ENCODE measurements at places on chromosomes 1 and 21.

DNA sequence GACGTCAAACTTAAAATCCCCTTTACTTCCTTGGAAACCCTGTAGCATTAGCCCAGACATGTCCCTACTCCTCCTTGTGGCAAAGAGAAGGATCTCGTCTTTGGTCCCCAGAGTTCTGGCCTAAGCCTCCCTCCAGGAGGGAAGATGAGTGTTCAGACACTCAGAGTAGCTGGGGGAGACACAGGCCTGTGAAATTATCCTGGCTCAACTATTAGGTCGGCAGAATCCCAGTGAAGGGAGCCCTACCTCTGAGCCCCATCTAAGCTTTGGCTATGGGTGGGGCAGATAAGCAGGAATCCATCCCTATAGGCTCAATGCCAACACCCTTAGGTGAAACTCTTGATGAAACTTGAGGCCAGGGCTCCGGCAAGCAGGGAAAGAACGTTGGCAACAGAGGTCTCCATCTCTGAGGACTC, 1.7 kb upstream of the SFN start:
- ATAC-seq: no peak

DNA sequence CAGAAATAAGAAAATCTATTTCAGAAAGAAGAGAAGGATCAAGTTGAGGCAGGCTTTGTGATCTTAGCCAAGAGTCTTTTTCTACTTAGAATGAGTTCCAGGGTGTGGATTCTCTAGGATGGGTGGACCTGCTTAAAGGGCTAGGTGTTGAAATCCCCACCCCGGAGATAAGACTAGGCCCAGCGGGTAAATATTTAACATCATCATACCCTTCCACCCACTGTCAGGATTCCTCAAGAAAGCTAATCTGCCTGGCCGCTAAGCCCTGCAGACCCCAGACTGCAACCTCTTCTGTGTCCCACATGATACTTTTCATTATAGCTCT, 5.8 kb downstream of the IGSF9 start:
- ATAC-seq: no peak

- ATAC-seq: no peak
Measured at GRCh38 chr21:31914472-31914871, 41.7 kb downstream of the HUNK start.

GRCh38 chr1:21910558-21911204, 26.4 kb downstream of the HSPG2 start:
- ATAC-seq: no peak

- ATAC-seq: peak; percentile 71
Measured at GRCh38 chr1:59570524-59570923, 244.2 kb upstream of the HOOK1 start.

DNA sequence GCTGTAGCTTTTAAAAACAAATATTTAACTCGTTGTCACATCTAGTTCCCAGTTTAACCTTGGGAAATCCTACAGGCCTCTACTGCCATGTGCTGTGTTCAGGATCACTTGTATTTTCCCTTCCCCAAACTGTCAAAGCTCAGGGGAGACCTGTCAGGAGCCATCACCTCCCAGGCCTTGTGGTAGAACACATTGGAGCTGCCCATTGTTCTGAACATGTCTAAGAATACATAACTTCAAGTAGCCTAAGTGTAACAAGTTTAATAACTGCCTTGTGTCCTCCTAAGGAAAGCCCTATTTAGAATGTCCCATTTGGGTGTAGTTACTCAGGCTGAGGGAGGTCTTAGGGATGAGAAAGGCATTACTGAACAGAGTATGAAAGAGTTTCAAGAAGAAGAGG, 28.6 kb upstream of the PIGC start:
- ATAC-seq: no peak

- ATAC-seq: no peak
Measured at GRCh38 chr1:155322571-155322952, 1.9 kb downstream of the RUSC1 start.

DNA sequence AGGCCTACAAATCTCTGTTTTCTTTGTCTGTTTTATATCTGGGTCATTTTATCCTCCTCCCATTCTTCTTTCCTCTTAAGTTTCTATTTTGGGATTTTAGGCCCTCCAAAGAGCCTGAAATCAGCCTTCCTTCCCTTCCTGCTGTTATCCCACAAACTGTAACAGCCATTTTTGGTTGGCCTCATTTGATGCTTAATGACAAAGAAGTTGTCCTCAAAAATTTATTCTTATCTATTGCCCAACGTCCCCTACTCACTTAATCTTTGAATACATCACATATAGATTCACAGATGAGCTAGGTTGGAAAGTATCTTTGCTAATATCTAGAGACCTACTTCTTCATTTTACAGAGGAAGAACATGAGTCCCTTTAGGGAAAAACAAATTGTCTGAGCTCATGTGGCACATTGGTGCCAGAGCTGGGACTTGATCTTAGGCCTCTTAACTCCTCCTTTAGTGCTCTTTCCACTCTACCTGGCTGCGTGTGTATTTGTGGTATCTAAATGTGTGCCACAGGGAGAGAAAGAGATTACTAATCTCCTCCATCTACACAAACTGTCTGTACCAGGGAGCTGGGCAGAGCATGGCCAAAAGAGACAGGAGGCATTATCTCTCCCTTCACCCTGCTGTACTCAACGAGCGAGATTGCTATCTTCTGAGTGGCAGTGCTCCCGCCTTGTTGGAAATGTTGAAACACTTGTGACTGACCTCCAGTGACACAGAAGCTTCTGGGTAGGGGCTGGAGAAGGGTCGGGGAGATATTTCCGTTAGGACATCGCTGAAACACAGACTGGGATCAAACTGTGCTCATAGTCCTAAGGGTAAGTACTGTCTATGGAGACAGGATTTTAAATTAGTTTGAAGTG, 30.1 kb downstream of the RHEX start:
- no peak for ATAC-seq

DNA sequence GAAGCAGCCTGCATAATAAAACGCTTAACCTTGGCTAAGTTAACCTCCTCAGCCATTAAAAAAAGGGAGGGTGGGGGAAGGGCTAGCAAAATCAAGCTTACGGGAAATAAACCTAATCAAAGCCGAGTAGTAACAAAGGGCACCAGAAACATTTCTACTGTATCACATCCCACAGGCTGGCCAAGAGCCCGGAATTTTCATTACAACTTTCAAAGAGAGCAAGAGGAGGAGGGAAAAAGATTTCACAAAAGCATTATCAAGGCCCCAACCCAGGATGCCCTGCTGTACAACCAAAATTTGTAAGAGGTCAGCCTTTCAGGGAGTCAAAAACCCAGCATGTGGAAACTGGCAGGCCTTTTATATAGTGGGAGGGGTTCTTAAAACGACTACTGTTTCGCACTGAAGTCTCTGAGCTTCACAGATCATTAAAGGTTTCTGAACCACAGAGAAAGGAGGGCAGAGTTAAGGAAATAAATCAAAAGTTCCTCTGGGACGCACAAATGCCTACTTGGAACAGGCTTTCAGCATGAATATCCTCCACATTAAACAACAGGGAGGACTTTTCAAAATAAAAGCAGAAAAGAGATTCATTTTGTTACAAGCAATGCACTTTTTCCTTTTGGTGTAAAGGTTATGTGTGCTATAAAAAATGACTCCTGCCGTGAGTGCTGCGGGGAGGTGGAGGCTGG, 90.4 kb downstream of the SLC45A1 start:
- peak; percentile 33 for ATAC-seq

GRCh38 chr1:160768295-160768657, 27.7 kb upstream of the LY9 start:
- ATAC-seq: peak; percentile 77

DNA sequence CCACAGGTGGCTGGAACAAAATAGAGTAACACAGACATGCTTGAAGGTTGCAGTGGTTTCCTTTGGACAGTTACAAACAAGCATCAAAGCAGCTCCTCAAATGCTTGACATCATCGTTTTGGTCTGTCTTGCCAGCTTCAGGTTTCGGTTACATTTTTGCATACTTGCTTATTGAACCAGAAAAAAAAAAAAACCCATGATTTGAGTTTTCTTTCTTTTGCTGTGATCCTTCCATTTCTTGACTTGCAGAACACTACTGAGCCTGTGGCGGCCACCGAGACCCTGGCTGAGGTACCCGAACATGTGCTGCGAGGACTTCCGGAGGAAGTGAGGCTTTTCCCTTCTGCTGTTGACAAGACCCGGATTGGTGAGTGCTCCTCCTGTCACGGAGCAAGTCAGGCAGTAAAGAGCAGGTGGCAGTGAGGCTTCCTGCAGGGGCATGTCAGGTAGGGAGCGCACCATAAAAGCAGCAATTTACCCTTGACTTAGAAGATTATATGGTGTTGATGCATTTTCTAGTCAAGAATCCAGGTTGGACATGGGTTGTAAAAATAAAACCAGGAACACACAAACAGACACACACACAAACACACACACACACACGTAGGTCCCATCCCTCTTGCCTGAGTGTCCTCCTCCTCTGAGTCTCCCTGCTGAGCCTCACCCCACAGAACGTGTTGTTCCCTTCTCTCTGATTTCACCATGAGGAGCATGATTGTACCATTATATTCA, 30.9 kb downstream of the PRDM2 start:
- ATAC-seq: peak; percentile 97

DNA sequence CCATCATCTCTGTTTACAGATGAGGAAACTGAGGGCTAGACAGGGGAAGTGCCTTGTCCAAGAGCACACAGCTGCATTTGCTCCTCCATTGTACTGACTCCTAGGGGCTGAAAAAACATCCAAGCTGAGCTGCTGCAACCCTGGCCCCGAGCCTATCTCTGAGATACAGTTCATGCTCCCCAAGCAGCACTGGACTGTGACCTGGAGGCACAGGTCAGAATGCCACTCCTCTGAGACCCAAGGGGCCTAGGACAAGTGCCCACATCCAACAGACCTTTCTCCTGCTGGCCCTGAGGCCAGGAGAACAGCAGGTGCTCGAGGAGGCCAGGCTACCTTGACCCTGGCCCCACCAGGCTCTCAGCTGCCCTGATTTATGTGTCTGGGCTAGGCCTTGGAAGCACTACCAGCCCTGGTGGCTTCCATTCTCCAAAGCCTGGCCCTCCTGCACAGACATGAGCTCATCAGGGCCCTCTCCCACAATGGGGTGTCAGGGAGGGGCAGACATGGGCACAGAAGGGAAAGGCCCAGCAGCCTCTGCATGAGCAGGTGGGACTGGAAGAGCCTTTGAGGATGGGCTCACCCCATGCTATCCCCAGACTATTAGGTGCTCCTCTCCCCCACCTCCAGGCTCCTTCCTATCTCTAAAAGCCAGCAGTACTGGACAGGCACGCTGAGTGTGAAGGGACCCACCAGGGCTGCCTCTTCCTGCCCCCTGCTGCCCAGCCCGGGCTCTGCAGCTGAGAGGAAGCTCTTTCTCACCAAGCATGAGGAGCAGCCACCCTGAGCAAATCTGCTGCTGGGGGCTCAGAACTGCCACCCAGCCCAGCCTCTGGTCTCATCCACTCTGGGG, 18.8 kb downstream of the ADGRB2 start:
- ATAC-seq: peak; percentile 79

DNA sequence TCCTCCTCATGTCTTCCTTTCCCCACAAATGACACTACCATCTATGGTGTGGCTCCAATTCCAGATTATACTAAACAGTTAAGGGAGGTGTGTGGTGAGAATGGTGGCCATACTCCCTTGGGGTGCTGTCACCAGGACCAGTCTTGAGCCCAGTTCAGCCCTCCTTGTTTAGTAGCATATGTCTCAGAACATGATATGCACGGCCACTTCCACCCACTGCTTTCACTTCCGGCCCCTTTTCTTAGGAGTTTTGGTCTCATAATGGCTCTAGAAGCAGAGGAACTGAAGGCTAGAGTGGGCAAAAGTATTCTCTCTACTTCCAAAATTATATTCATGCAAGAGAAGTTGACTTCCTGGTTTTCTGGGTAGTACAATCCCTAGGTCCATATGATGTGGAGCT, 45.3 kb upstream of the CACNA1E start:
- no peak for ATAC-seq

DNA sequence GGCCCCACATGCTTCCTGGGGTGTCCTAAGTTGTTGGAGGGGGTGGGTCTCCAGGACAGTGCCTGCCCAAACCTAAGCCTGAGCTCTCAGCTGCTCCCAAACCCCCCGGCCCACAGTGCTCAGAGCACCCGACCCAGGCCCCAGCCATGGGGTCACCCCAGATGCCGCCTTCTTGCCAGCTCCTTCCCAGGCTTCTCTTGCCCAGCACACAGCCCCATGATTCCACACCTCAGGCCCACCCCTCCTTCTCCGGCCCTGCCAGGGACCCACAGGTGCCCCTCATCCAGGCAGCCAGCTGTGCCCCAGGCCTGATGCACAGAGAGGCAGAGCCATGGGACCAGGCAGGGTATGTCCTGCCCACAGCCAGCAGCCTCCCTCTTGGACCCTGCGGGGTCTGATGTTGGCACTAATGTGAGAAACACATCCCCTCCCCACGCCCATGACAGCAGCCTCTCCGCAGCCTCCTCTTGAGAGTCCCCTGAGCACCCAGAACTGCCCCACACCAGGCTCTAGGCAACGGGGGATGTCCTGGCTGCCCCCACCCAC, 4.9 kb downstream of the WNT9A start:
- no peak for ATAC-seq

DNA sequence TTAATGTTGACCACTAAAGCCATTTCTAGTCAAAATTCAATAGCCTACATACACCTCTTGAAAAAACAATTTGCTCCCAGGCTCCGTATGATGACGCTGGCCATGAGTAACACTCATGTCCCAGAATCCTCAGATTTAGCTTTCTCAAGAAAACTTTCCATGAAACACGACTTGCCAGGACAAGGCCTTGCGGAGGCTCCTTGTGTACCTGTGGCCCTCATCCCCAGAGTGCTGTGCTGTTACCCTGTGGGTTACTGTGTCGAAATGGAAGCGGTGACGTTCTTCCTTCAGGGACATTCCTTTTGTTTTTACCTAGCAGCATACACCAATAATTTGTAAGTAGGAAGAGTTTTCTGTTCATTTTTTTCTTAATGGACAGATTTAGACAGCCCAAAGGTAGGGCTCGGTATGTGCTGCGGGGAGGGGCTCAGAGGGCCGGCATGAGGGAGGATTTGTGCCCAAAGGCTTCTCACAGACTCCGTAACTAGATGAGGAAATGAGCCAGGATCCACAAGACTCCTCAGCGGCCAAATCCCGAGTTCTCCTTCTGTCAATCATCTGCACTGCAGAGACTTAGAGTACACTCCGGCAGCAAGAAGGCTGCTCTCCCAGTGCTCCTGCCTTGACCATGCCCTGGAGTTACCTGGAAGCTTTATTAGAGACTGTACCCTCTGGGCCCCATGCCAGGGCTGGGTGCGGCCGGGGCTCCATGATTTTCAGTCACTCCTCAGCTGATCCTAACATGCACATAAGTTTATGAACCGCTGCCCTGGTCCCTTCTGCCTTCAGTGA, 17.8 kb downstream of the GNG12 start:
- ATAC-seq: no peak

DNA sequence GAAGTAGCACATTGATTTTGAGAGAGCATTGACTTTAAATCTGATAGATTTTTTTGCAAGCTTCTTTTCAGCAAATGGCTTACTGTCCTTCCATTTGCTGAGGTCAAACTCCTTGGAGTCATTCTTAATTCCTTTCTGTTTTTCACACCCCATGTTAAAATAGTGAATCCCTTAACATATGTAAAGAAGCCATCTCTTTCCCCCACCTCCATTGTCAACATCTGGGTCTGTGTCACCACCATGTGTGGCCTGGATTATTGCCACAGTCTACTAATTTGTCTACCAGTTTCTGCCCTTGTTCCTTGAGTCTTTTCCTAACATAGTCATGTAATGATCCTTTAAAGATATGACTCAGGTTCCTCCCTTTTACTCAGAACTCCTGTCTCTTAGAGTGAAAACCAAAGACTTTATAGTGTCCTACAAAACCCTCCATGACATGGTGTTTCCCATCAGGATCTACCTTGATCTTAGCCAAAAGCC, 104.7 kb downstream of the ST6GALNAC3 start:
- ATAC-seq: peak; percentile 38

GRCh38 chr1:58739856-58740466, 40.1 kb upstream of the MYSM1 start:
- ATAC-seq: peak; percentile 40

GRCh38 chr1:85334962-85335361, 58.5 kb upstream of the BCL10 start:
- ATAC-seq: no peak

Data from activated T-helper 17 cell treated with anti-CD3 and anti-CD28 coated beads, Interleukin-2, amount 50 U/mL, for 72 hours (primary cell).